ENCODE measurements at places on chromosomes 7 and 10.

- no peak for DNase-seq
These were observed 566.6 kb downstream of the KCNMA1 start for GRCh38 chr10:77071001-77071511.

DNA sequence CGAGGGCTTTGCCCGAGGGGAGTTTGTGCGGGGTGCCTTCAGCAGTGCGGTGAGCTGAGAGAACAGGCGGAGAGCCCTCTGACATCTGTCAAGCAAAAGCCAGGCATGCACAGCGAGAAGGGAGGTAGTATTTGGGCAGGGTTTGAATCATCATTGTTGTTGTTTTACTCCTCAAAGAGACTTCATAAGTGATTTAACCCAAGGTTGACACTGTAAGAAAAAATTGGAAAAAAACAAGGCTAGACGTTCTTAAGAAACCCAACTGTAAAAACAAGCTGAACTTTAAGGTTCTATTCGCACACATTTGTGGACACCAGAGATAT lies 1.3 kb downstream of the ADAM22 start:
- no peak for DNase-seq

- DNase-seq: no peak
These were observed 274.9 kb downstream of the SDK1 start for GRCh38 chr7:3575753-3576531.

GRCh38 chr7:71290452-71290851 lies 158.5 kb downstream of the GALNT17 start:
- no peak for DNase-seq

DNA sequence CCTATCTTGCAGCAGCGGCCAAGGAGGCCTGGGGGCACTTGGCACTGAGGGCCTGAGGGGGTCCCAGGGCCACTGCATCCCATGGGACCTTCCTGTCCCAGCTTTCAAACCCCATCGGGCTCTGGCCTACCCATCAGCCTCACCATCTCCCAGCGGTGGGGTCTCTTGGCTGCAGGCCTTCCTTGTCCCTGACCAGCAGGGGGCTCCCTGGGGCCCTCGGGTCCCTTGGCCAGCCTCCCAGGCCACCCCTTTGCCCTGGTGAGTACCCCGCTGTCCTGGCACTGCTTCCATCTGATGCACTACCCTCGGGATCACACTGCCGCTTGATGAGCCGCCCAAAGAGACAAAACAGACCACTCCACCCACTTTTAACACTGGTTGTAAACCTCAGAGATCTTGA lies 43.5 kb downstream of the YKT6 start:
- peak; percentile 39 for DNase-seq

DNA sequence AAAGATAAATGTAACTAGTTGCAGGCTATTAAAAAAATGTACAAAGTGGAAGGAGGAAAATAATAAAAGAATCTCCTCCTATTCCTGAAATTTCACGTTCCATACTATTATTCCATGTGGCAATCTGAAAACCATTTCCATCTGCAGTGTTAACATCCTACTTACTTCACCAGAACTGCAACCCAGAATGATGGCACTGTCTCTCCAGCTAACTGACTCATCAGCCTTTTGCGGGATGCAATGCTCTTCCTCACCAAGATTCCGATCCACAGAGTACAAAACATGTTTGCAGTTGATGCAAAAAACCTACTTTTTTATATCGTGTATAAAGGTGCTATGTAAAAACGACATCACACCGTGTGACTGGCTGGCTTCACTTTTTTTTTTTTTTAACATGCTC lies 50.8 kb downstream of the ESYT2 start:
- no peak for DNase-seq

GRCh38 chr7:117639966-117640365 lies 160.1 kb downstream of the CFTR start:
- no peak for DNase-seq
